GM12865 (cell line): ENCODE measurements at places on chromosomes 11 and 22.
A peak's percentile ranks its signal among the peaks of the same experiment; 100 is the strongest.

- DNase-seq: no peak
Measured at GRCh38 chr22:49770547-49771265, 57.0 kb downstream of the BRD1 start.

- DNase-seq: no peak
Measured at GRCh38 chr11:75435571-75435925, 2.5 kb upstream of the KLHL35 start.

DNA sequence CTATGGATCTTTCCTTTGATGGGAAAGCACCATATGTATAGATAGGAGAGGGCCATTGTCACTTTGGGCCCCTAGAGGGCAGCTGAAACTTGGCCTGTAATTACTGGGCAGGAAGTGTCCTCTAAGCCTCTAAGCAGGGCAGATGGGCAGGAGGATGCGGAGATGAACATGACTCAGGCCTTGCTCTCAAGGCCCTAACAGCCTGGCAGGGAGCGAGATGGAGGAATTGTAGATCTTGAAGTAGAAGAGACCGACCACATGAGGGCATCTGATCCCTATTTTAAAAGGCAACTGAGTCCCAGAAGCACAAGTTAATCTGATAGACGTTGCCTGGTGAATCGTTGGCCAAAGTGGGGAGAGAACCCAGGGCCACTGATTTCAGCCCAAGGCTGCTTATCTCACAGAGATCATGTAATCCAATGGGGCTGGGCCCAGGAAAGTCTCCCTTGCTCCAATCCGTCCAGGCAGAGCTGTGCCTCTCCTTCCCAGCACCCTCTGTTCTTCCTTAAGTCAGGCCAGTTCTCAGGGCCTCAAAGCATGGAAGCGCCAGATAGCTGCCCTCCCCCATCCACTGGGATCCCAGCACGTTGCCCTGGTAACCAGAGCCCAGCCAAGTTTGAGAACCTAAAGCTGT, 2.5 kb upstream of the SEPTIN3 start:
- peak; percentile 89 for DNase-seq

DNA sequence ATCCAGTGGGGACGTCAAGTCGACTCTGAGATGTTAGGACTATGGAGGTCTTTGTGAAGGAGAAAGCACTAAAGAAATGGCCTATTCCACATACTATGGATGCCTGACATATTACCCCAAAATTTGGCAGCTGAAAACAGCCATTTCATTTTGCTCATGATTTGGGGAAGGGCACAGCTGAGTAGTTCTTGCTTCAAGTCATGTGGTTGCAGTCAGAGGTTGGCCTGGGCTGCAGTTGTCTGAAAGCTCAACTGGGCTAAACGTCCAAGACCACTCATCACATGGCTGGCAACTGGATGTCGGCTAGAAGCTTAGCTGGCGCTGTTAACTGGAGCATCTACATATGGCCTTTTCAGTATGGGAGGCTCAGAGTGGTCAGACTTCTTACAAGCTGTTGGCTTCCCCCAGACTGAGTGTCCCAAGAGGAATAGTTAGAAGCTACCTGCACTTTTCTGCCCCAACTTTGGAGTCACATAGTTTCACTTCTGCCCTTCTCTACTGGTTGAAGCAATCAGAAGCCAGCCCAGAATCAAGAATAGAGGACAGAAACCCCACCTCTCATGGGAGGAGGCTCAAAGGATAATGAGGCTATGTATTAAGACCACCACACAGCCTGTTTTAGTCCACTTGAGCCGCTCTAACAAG, 14.1 kb downstream of the SLC35C1 start:
- DNase-seq: peak; percentile 34

DNA sequence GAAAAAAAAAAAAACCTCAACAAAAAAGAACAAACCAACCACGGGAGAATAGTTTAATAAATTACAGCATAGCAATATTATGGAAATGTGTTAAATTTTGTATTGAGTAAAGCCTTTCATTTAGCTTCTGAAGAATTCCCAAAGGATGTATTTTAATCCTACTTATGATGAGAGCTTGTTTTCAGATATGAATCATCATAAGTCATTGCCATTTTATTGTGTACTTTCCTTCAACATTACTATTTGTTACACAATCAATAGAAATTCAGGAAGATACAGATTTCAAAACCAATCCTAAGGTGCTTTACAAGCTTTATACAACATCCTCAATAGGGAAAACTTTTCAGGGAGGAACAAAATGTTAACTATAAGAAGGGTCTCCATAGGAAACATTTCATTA, 200.6 kb upstream of the CTSC start:
- no peak for DNase-seq

- DNase-seq: no peak
Measured at GRCh38 chr11:134921938-134922337, 509.9 kb upstream of the B3GAT1 start.

- no peak for DNase-seq
Measured at GRCh38 chr11:127894316-127894715, 693.0 kb downstream of the ETS1 start.

GRCh38 chr22:46050916-46051614, 74.1 kb upstream of the WNT7B start:
- no peak for DNase-seq

- no peak for DNase-seq
Measured at GRCh38 chr11:131845255-131845654, 474.8 kb downstream of the NTM start.

- no peak for DNase-seq
Measured at GRCh38 chr11:61743486-61744095, 8.8 kb upstream of the MYRF start.

GRCh38 chr22:49950396-49950994, 10.1 kb upstream of the PIM3 start:
- no peak for DNase-seq

DNA sequence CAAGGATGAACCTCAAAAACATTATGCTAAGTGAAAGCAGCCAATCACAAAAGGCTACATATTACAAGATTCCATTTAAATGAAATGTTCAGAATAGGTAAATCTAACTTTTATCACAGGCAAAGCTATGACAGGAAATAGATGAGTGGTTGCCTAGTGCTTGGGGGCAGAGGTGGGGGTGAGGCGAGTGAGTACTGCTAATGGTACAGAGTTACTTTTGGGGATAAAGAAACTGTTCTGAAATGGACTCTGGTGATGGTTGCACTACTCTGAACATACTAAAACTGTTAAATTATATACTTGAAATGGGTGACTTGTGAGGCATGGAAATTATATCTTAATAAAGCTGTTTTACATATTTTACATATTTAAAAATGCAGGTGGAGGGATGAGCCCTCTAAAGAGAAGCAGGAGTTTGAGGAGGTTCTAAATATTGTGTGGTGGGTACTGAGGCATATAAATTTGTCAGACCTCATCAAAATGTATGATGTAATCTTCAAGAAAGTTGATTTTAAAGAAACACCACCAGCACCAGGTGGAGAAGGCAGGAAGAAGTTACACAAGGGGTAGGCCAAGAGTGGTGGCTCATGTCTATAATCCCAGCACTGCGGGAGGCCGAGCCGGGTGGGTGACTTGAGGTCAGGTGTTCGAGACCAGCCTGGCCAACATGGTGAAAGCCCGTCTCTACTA, 3.6 kb downstream of the SLC43A1 start:
- no peak for DNase-seq

DNA sequence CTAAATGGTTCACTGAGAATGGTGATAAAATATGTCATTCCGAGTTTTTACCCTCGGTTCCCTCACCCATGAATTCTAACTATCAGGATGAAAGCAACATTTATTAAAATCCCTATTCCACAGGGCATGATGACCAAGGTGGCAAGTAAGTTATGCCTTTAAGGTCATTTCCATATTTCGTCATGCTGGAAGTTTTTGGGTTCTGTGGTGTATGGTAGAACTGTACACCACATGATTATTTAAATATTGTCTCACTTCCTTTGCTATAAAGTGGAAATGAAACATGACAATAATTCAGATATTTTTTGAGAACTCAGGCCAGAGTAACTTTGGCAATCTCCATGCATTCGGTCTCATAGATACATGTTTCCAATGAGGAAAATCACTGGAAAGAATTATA, 68.5 kb upstream of the CARD18 start:
- DNase-seq: no peak

DNA sequence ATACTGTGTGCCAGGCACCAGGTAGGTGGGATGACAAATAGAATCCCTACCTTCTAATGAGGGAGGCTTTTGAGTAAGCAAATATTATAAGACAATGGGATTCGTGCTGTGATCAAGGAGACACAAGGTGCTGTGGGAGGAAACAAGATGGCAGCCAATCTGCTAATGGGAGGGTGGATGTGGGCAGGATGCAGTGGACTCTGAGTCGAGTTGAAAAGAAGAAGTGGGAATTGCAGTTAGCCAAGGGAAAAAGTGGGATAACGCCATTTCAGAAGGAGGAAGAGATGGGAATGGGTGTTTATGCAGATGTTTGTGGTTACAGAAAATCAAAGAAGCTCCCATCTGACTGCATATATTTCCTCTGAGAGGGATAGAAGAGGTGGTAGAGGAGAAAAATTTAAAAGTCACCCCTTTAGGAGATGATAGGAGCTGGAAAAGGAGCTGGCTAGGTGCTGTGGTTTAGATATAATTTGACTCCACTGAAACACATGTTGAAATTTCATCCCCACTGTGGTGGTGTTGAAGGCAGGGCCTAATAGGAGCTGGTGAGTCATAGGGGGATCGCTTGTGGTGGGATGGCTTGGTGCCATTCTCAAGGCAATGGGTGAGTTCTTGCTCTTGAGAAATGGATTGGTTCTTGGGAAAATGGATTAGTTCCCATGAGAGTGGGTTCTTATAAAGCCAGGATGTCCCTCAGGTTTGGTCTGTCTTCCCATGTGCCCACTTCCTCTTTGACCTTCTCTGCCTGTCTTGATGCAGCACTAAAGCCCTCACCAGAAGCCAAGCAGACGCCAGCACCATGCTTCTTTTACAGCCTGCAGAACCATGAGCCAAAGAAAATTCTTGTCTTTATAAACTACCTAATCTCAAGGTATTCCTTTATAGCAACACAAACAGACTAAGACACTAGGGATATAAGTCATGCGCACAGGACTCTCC, 30.0 kb upstream of the POU2AF1 start:
- peak; percentile 94 for DNase-seq

DNA sequence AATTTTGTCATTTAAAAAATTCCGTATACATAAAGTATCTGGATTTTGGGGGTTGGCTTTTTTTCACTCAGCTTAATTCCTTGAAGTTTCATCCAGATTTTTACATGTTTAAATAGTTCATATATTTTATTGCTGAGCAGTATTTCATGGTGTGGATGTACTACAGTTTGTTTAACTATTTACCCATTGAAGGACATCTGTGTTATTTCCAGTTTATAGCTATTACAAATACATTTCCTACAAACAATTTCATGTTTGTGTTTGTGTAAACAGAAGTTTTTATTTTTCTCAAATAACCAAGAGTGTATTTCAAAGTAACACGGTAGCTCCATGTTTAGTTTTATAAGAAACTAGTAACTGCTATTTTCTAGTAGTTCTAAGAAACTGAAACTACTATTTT, 299.7 kb upstream of the ANO3 start:
- no peak for DNase-seq

DNA sequence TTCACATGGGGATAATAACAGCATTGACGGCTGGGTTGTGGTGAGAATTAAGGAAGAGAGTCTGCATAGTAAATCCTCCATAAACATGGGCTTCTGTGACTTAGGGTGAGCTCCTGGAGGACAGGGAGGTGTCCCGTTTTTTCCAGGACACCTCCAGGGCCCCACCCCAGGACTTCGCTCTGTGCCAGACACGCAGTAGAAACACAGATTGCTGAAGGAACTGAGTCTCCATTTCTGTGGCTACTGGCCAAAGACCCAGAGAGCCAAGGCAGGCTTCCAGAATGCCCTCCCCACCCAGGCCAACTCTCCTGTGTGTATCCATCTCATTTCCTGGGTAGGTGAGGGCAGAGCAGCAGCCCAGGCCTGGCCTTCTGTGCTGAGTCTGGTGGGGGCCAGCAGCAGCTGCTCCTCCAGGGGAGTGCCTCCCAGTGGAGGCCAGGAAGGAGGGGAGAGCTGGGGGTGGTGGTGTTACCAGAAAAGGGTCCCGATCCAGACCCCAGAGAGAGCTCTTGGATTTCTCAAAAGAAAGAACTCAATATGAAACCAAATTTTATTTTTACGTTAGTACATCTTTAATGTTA, 9.5 kb upstream of the RFPL3 start:
- no peak for DNase-seq

DNA sequence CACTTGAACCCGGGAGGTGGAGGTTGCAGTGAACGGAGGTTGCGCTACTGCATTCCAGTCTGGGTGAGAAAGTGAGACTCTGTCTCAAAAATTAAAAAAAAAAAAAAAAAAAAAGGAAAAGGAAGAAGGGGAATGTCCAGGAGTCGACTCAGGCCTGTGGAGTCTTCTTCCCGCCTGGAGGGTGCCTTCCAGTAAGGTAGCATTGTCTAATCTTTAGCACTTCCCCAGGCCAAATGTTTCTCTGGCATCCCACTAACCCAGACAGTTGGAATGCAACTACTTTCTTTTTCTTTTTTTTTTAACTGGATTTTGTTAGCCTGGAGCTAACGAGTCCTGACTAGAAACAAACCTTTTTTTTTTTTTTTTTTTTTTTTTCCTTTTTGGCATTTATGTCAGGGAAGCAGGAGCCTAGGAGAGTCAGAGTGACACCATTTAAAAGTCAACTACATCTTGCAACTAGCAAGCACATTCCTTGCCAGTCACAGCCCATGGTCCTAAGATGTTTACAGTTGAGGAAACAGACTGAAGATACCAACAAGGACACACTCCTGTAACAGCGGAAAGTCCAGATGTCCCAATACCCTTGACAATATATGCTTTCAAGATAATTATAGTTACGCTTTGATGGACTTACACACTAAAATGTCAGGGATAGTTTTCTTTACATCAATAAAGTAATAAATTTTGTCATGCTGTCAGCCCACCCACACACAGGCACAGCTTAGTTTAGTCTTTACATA, 10.6 kb downstream of the PLET1 start:
- DNase-seq: no peak

DNA sequence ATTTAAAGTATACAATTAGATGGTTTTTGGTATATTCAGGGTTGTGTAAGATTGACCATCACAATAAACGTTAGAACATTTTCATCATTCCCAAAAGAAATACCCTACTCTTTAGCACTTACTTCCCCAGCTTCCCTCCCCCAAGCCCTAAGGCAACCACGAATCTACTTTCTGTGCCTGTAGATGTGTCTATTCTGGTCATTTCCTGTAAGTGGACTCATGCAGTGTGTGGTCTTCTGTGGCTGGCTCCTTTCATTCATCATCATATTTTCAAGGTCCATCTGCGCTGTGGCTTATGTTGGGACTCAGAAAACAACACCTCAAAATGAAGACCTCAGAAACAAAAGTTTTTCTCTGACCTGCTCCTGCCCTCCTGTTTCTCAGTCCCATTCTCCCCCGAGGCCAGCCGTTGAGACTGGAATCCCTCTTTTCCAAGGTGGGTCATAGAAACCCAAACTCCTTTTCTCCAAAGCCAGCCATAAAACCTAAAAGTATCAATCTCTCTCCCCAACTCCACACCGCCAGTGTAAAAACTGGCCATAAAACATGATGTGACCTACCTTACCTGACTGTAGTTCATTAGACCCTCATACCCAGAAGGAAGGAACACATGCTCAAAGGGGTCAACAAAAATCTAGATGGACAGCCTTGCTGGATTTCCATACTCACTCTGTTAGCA, 12.9 kb upstream of the TMPRSS13 start:
- DNase-seq: no peak
